Natural killer cell (primary cell): ENCODE measurements at places on chromosomes 5 and 9.

DNA sequence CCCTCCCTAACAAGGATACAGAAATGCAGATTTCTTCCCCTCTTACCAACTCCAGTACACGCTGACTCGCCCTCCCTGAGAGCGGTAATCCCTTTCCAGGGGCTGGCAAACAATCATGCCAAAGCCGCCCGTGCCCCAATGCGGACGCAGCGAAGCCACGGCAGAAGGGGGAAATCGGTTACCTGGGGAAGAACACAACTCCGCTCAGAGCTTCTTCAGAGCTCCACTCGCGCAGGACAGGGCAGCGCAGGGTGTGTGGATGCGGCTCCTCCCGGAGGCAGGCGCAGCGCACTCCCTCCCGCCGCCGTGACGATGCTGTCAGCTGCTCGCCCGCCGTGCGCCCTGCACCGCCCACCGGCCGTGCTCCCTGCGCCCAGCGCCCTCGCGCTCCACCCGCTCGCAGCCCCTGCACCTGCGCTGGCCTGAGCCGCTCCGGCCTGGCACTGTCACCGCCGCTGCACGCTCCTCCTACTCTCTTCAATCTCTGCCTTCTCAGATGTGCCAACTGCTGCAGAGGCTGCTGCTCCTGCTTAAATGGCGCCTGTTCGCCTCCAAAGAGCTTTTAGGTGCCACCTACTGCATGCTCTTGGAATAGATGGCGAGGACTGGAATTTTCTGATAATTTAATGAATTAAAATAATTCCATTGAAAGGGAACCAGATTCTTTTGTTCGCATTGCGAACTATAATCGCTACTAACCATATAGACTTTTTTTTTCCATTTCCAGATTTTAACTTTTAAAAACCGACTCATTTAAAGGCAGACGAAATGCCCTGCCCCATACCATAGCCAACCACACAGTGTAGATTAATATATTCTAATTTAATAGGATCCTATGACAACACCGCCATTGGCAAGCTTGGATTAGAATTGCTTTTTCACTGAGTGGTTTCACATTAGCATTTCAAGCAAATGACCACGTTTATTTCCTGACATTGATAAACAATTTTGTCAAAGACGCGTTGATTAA, at the start of gene DIRAS2:
Gene DIRAS2 (minus strand): TSS at position 255 of the 970 bp plus-strand sequence. CDS start 28,997 bp downstream, outside the sequence.
- no peak for DNase-seq

DNA sequence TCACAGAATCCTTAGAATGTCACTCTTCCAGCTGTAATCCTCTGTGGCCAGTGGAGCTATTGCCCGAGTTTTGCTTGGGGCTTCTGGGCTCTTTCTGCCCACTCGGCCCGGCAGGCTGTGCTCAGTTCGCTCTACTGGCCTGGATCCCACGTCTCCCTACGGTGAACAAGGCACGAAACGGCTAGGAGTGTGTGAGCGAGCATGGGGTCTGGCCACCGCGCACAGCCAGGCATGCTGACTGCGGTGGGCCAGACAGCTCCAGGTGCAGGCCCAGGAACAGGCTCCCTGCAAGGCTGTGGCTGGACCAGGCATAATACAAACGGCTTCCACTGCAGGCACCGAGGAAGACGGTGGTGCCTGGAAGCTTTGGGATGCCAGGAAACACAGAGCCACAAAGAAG, 2035.5 kb upstream of the ACO1 start:
- DNase-seq, result no peak

DNA sequence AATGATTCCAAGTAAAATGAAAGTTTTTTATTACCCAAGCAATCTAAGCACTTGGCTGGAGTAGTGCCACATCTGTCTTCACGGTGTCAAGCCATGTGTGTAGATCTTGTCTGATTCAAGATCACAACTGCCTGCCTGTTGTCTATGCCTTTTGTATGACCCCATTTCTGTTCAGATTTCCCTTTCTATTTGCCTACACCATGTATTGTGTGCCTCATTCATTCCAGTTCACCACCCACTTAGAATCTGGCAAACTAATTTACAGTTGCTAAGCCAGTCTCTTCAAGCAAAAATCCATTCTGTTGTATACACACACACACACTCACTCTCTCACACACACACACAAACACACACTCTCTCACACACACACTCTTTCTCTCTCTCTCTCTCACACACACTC, 33.7 kb downstream of the GLDC start:
- DNase-seq, result no peak

DNA sequence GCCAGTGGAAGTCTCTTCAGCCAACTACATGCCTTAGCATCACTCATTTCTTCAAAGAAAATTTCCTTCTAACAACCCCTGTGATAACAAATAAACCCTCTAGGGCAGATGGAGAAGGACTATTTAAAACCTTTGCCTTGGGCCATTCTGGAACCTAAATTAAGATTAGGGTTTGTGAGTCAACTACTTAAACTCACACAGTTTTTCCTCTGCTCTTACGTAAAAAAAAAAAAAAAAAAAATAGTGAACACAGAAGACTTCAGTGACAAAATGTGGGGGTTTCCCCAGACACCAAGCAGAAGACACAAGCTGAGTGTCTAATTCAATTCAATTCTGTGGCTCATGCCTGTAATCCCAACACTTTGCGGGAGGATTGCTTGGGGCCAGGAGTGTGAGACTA, 65.8 kb upstream of the ERCC6L2 start:
- no peak for DNase-seq

DNA sequence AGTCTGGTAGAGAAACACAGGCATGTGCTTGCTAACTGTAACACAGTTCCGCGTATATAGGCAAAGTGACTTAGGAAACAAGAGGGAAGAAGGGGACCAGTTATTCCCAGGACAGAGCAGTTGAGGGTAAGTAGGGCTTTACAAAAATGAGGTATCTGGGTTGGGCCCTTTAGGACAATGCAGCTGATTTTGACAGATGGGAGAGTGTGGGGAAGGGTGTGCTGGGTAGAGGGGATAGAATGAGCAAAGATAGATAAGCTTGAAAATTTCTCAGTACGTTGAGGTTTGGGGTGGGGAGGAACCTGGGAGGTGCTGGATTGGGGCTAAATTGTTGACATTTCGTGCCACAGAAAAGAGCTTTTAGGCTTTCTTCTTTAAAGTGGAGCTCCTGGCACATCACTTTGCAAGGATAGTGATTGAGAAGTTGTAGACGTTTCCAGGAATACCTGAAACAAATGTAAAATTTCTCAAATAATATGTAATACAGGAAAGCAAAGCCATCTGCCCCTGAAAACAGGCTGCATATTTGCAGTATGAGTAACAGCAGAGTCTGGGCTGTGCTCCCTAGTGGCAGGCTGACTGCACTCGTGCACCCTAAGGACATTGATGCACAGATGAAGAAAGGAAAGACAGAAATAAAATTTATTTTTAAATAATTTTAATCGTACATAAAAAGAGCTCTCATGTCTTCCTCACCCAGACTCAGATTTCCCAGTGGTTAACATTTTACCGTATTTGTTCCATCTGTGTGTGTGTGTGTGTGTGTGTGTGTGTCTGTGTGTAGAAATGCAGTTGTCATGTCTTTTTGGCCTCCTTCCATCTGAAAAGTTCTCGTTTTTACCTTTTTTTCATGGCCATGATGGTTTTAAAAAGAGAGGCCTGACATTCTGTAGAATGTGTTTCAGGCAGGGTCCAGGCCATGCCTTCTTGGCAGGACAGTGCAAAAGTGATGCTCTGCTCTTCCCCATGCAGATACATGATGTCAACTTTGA, 144.9 kb upstream of the DMRT1 start:
- DNase-seq, result no peak

GRCh38 chr5:132280371-132281240, 13.6 kb upstream of the SLC22A4 start:
- DNase-seq, result no peak

DNA sequence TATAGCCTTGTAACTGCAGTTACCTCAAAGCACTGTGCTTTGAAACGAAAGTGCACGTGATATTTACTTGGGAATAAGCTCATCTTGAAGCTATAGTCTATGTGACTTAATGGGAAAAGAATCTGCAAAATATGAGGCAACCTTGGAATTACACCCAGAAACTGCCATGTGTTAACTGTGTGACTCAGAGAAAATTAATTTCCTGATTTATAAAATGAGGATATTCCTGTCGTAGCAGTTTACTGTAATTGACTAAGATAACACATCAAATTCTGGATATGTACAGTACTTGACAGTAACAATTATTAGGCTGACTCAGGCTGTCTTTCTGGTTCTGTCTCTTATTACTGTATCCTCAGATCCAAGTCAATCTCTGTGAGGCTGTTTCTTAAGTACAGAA, 1079.9 kb upstream of the ACO1 start:
- no peak for DNase-seq

- DNase-seq, result no peak
Observed at GRCh38 chr5:6584727-6585126, 48.1 kb downstream of the NSUN2 start.

DNA sequence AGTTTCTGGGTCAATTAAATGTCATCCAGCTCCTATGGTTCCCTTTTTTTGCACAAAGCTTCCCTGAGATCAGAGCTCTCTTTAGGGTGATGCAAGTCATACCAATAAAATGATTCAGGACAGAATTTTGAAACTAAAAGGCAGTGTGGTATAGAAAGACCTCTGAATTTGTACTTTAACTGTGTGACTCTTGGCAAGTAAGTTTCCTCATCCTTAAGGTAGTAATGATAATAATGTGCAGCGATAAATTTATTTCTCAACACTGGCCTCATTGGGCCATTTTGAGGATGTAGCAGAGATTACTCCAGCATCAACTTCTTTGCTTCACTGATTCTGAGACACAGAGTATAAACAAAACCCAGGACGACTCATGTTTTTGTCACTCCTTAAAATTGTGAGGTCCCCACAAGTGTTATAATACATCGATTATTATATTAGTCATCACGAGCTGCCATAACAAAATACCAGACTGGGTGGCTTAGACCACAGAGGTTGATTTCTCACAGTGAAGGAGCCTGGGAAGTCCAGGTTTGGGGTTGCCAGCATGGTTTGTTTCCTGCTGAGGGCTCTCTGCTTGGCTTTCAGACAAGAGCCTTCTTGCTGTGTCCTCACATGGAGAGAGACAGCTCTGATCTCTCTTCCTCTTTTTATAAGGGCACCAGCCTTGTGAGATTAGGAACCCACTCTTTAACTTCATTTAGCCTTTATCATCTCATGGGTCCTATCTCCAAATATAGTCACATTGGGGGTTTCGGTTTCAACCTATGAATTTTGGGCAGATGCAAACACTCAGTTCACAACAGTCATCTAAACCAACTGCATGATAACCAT, 293.0 kb downstream of the ZNF608 start:
- no peak for DNase-seq

DNA sequence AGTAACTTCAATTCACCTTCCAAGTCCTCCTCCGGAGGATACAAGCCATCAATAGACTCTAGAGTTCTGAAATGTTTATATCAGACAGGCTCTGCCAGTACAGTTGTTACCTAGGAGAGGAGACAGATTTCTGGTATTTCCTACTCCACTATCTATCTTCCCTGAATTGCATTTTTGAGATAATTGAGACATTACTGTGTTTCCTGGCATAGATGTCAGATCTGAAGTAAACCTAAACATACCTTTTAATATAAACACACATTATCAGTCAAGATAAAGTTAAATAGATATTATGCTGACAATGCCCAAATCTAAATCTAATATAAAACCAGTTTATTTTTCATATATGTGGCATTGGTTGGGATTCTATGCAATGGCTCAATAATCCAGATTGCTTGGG, 8.2 kb upstream of the TYRP1 start:
- no peak for DNase-seq

DNA sequence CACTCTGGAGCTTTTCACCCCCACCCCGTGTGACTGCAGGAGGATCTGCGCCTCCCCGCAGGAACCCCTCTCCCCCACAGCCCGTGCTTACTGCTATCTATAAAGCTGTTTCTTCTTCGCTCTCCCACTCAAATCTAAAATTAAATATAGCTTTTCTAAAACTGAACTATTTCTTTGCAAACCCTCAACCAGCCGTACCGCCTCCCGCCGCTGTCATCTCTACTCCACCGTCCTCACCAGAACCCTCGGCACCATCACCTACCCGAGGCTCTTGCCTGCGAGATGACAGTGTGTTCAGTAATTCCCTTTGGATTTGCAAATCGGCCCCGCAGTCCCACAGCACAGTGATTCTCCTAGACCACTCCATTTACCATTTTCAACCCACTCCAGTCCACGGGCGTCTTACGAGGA, 13.6 kb downstream of the LPCAT1 start:
- no peak for DNase-seq

DNA sequence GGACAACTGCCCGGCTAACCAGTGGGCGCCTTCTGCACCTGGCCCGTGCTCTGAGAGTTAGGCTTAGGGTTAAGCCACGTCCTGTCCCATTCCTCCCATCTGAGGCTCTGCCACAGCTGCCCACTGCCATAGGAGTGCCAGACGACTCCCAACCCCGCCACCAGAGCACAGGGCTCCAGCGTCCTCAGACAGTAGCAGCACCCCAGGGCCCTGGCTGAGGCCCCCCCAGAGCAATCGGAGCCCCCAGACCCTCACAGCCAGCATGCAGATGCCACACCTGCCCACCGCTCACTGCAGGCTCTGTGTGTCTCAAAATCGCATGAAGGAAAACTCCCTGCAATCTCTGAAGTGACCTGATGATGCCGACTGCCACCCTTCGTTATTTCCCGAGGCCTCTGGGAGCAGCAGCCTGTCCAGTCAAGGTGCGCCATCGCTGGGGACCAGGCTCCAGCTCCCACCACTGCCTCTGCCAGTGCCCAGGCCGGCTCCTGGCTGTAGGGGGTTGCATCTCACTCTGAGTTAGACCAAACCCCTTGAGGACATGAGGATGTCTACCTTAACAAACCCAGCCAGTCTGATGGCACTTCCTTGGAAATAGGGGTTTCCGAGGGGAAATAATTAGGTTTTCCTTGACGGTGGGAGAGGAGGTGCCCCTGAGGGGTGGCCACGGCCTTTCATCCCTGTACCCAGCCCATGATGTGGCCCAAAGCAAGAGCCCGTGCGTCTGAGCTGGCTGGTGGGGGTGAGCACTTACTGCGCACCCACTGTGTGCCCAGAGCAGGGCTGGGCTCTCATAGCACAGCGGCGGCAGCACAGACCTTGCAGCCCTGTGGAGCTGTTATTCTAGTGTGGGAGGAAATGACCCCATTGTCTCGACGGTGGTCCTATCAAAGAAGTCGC, 58.0 kb upstream of the RNF130 start:
- no peak for DNase-seq

GRCh38 chr5:21152611-21153010, 1164.6 kb upstream of the CDH18 start:
- no peak for DNase-seq

DNA sequence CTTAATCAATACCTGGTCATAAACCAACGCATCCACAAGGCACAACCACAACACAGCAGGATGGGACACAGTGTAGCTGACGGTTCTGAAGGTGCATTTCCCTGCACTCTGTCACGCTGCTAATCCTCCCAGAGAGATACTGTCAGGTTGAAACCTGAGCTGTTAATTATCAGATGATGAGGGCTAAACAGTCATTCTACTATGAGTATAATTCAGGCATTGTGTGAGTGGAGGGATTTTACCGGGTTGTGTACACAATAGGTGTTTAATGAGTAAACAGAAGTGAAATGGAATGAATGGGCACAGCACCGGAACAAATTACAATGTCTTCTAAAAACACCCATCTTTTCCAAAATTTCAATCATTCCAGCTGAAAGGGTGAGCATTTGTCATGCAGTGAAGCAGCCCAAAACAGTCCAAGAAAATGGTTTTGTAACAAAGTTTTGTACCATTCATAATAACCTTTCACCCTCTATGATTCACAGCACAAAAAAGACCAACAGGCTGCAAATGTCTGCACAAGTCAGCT, 71.5 kb downstream of the ABCA1 start:
- no peak for DNase-seq
